ENCODE measurements at places on chromosomes 7 and 10.
A peak's percentile ranks its signal among the peaks of the same experiment; 100 is the strongest.

DNA sequence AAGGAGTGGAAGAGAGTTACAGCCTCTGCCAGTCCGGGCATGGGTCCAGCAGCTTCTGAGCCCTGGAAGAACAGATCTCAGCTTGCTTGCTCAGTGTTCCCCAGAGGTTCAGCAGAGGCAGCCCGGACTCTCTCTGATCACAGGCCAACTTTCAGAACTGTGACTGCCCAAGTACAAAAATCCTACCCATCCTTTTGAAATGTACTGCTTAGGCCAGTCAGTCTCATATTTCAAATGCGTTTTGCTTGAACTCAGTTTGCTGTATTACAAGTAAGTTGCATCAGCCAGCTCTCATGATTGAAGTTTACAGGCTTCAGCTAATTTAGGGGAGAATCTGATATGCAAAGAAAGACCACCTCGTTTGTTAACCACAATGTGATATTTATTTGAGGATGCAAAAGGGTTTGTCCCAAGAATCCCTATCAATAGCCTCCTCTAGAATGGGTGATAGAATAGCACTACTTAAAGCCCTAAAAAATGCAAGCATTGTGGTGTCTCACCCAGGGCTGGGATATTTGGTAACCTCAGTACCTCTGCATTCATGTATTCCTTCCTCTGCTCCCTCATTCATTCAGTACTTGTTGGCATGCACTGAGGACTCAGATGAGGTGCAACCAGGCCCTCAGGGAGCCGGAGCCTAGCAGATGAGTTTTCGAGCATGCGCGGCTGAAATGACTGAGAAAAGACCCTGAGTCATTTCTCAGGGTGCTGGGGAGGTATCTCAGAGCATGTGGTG, 7.0 kb downstream of the AIMP2 start:
- no peak for DNase-seq

GRCh38 chr10:112907893-112908292, 42.2 kb upstream of the TCF7L2 start:
- DNase-seq: no peak

DNA sequence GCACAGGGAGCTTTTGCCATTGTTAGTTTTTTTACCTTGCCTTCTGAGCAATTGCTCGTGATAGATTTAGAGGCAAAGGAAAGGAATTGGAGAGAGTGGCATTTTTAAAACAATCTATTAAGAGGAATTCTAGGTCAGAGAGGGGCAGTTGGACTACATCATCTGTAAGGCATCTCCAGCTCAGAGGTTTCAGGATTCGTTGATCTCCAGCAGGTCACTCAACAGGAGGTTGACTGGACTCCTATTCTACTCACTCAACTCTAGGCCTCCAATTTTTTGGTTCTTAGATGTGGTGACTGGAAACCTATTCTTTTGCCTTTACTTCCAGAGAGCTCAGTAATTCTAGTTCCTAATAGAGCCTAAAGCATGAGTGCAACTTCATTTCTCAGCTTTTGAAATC, 42.8 kb downstream of the TBXAS1 start:
- no peak for DNase-seq

GRCh38 chr10:98745645-98746044, 298.9 kb upstream of the HPS1 start:
- no peak for DNase-seq

DNA sequence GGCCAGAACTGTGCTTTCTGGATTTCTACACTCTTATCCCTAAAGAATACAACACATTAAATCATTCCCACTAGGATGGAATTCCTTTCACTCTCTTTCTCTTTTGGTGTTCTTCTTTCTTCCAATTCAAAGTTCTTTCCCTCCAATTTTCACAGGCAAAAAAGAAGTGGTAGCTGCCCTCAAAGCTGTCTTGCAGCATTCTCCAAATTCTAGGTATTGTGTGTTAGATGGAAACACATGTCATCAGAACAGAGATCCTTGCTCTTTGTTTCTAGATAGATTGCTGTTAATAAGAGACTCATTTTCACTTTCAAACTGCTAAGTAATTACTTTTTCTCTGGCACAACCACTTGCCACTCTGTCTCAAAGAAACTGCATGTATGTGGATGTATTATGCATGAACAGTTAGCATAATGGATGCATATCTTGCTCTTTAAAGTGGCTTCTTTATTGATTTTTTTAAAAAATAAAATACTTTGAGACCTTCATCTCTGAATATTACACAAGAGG, 31.0 kb downstream of the SHTN1 start:
- DNase-seq: no peak

DNA sequence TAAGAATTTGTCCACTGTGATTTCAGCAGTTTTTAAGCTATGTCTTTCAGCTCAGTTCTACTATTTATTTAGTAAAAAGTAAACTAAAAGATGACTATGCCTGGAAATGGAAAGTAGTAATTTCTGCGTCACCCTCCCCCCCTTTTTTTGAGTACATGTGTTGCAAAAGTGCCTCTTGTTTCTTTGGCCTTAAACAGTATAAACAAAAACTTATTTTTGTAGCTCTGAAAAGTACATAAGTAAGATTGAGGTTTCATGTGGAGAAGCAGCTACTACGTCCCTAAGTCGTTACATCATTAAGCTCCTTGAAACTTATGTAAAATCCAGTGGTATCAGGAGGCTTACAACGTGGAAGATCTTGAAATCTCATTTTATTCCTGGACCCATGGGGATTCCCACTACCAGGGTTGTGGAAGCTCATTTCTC, 46.3 kb upstream of the HBP1 start:
- DNase-seq: no peak

DNA sequence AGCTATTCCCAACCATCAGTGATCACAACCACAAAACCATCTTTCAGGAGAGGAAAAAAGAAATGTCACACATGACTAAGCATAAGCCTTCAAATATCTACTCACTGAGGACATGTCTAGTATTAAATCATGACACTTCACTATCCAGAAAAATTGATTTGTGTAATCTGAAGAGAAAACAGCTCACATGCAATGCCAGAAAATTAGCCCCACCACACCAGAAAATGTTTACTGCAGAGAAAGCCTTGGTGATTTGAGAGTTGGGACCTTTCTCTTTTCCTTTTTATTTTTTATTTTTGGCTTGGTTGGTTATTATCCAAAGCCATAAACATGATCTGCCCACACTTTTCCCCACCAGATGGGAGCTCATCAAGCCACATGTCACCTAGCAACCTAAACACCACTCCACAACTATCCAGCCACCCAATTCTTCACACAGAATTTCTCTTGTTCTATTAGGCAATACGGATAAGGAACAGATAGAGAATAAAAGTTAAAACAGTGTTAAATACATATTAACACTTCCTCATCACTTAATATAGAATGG, 3.1 kb downstream of the PARD3 start:
- DNase-seq: no peak

DNA sequence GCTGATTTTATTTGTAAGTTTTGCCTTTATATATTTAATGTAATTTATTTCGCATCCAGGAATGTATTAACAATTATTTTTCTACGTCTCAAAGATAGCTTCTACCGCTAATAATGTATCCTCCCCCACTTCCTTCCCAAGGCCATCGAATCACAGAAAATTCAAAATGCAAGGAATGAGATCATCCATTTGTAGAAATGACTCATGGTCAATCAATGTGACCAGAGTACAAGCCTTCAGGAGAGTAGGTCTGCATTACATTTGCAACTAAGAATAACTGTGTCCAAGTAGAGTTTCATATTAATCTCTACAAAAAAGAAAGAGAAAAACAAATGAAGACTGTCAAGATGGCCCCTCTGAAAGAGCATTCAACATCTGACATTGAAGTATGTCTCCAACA, 205.9 kb upstream of the PHF14 start:
- no peak for DNase-seq

DNA sequence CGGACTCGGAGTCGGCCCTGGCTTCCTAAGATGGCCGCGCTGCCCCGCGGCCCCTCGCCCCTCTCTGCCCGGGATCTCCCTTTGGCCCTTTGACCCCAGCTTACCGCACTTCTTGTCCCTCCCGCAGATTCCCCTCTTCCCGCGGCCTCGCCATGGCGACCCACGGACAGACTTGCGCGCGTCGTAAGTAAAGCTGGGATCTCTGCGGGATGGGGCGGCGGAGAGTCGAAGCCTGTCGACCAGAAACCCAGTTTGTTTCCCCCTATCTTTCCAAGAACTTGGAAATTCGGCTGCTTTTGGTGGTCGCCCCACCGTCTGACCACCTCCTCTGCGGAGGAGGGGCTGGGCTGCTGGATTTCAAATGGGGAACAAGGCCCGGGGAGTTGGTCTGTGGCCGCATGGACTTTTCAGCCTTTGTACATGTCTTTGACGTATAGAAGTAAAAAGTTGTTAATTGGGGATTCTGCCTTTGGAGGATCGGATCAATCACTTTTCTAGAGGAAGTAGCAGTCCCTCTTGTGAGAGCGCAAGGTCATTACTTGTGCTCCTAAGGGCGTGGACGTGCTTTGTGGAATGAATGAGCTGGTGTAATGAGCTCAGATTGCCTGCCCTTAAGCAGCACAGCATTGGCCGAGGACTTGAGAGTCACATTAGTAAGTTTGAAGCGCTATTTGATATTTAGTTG, 553 bp downstream of the VDAC2 start:
- no peak for DNase-seq

- no peak for DNase-seq
These were observed 303.3 kb upstream of the ETV1 start for GRCh38 chr7:14292737-14293136.

DNA sequence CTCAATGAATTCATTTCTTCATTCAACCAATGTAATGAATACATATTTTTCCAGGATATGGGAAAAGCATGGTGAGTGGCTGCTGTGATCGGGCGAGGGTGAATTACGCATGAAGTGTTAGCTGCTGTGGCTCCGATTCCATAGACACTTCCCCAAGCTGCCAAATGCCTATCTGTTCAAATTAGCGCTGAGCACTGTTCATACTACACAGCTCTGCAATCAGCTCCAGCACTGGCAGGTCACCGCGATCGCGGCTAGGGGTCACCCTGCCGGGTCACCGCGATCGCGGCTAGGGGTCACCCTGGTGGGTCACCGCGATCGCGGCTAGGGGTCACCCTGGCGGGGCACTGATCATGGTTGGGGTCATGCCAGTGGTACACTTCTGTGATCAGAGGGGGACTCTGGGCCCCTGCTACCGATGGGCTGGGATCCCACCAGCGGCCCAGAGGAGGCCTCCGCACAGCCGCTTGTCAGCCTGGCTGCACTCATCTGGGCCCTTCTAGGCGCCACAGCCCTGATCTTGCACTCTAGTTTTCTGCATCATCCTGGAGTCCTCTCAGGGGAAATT, 49.3 kb downstream of the JAKMIP3 start:
- no peak for DNase-seq

- DNase-seq: peak; percentile 19
These were observed 31.7 kb upstream of the ASL start for GRCh38 chr7:66043681-66044497.

GRCh38 chr7:79096361-79096805, 357.1 kb downstream of the MAGI2 start:
- no peak for DNase-seq
